HCT116 (cell line): ENCODE measurements at places on chromosomes 11 and 22. TPM values are rescaled to one million over a fixed set of nuclear protein-coding genes. Genes with fewer than 3 reads are reported as not detected.

DNA sequence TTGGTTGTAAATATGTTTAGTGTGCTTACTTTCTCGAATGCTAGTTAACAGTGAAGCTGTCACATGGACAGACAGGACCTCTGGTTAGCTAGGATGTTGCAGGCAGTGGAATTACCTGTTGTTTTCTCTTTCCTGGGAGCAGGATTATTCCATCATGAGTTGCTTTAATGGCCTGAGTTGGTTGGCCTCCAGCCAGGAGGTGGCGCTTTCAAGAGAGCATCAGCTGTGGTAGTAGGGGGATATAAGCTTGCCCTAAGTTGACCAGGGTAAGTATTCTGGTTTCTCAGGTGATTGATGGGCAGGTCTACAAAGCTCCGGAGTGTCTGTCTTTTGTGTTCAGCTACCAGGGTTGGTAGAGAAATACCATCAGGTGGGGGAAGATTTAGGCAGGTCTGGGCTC lies 43.5 kb downstream of the NELL1 start:
- no peak overlapping the region for H3K4me3 ChIP-seq
- H3K27me3 ChIP-seq: no peaks in the 10 kb centered on the region
- no peaks in the 10 kb centered on the region for H3K4me1 ChIP-seq
- no peaks in the 10 kb centered on the region for H3K36me3 ChIP-seq
- no peak for DNase-seq
- H3K27ac ChIP-seq: no peak overlapping the region

- peak overlapping the region; percentile 98 for H3K27ac ChIP-seq
- peak overlapping the region; percentile 87 for H3K4me3 ChIP-seq
- H3K4me1 ChIP-seq: peaks cover 37% of the 10 kb centered on the region
- H3K27me3 ChIP-seq: no peaks in the 10 kb centered on the region
- H3K36me3 ChIP-seq: no peaks in the 10 kb centered on the region; the same call in 1 of the 2 replicates
- no peak for DNase-seq
These were observed 1.3 kb downstream of the SLC39A13 start for GRCh38 chr11:47409440-47410369.

DNA sequence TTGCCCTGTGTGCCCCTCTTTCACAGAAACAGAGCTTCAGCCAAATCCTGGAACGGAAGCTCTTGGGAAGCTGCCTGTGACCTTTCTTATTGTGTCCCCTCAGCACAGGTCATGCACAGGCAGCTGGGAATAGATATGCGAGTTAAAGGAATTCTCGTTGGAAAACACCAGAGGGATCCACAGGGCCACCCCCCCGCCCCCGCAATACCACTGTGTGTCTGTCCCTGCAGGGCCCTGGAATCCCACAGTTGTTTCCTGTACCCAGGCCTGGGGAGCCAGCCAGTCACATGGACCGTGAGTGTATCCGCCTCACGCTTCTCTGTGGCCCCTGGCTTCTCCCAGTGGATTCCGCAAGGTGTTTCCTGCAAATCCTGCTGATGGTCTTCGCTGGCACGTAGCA lies 29.0 kb downstream of the TIMP3 start:
- no peaks in the 10 kb centered on the region for H3K4me1 ChIP-seq
- no peak for DNase-seq
- no peaks in the 10 kb centered on the region for H3K36me3 ChIP-seq
- H3K27ac ChIP-seq: no peak overlapping the region
- no peak overlapping the region for H3K4me3 ChIP-seq
- H3K27me3 ChIP-seq: peaks cover 15% of the 10 kb centered on the region

DNA sequence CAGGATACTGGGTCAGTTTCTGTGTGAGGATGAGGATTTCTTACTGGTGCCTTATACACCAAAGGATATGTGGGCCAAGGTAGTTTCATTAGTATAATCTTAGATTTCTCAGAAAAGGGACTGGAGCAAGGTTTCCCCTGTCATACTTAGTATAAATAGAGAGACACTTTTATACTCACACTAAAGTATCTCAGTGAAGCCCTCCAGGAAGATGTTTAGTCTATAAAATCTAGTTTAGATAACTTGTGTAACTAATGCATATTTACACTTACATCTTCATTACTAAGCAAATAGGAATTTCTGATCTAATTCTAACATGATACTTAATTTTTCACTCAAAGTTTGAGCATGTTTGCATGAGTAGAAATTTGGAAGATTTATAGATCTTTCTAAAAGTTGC lies 11.1 kb downstream of the EMSY start:
- 0 out of 2 replicates have a peak, but pooled peaks cover 3% of the 10 kb centered on the region for H3K4me1 ChIP-seq
- no peaks in the 10 kb centered on the region for H3K27me3 ChIP-seq
- H3K27ac ChIP-seq: no peak overlapping the region

DNA sequence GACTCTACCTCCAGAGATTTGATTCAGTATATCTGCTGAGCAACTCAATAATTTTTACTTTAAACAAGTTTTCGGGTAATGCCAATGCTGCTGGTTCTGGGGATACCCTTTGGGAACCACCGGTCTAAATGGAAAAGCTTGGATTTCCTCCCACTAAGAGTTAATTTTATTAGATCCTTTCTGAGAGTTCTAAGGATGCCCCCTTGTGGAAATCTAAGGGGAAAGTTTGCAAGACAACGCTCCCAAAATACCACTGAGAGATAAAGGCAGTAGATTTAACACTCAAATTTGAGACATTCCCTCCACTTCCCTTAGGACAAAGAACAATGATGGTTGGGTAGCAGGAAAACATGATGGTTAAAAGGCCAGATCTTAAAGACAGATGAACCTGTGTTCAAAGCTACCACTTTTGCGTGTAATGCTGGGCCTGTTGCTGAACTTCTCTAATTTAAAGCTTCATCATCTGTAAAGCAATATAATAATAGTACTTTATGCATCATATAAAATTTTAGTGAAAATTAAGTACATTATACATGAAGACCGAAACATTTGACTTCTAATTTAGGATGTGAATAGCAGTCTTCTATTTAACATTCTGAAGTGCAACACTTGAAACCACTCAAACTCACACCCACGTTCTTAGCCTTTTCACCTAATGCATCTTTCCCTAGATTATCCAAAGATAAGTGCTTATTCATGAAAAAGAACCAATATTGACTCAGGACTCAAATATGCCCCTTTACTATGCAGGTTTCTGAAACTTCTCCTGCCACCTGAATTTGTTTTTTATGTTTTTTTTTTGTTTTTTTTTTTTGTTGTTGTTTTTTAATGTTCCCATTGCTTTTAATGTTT lies 110.1 kb upstream of the LUZP2 start:
- H3K4me3 ChIP-seq: no peak overlapping the region
- no peaks in the 10 kb centered on the region for H3K36me3 ChIP-seq
- H3K4me1 ChIP-seq: no peaks in the 10 kb centered on the region
- no peak for DNase-seq
- H3K27ac ChIP-seq: no peak overlapping the region
- H3K27me3 ChIP-seq: no peaks in the 10 kb centered on the region

- no peaks in the 10 kb centered on the region for H3K4me1 ChIP-seq
- no peak for DNase-seq
- no peaks in the 10 kb centered on the region for H3K27me3 ChIP-seq
- peaks cover 29% of the 10 kb centered on the region for H3K36me3 ChIP-seq
- no peak overlapping the region for H3K27ac ChIP-seq
These were observed 12.3 kb downstream of the HYOU1 start for GRCh38 chr11:119044708-119045107.

PCF11 gene
- 41.9 TPM for total RNA-seq

UCP2 gene
- 20.4 TPM for total RNA-seq

KLHL35 gene
- total RNA-seq: 1.7 TPM
